ENCODE measurements at places on chromosomes 2 and 18.

DNA sequence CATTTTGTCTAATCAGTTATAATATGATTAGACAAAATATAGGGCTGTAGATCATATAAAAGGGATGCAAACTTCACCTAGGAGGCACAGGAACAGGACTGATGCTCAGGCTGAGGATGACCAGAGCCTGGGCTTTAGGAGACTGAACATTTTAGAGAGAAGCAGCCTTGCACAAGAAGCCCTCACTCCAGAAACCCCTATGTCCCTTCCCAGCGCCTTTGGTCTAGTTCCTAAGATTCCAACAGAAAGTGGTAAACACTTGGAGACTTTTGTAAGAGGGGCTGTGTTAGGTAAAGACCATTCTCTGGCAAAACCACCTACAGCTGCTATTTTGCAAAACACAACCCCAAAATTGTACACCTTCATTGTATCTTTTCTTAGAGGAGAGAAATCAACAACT lies 33.2 kb downstream of the GPATCH11 start:
- no peak for DNase-seq

DNA sequence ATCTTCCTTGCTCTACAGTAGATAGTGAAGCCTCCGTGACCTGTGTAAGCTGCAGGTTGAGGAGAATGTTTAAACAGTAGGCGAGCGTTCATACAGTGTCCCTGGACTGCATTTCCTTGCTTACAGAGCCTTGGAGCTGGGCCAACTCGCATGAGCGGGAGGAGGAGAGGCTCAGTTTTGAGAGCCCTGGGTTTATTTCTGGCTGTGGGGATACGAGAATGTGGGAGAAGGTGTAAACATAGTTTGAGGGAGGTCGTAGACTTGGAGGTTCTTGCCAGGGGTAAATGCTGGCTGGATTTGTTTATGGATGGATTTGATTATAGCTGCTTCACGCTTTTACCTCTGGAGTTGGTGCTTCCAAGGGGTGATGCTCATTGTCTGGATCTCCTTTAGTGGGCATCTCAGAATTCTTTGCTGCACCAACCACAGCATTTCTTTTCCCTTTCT lies 20.8 kb downstream of the CRIM1 start:
- peak; percentile 83 for DNase-seq

DNA sequence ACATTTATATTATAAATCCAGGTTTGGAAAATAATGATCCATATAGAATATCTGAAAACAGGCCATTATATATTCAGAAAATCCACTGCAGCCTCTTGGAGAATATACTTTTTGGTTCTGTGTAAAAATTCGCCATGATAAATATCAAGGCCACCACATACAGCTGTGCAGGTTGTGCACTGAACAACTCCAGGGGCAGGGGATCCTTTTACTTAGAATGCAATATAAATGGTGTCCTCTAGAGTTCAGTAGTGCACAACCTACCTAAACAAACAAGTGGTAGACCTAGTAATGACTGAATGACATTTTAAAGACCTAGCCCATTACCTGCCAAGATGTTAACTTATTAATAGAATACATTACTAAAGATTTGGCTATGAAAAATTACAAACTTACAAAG lies 22.4 kb downstream of the MOGAT1 start:
- no peak for DNase-seq

GRCh38 chr2:171159372-171160118 lies 1.1 kb downstream of the TLK1 start:
- peak; percentile 73 for DNase-seq

DNA sequence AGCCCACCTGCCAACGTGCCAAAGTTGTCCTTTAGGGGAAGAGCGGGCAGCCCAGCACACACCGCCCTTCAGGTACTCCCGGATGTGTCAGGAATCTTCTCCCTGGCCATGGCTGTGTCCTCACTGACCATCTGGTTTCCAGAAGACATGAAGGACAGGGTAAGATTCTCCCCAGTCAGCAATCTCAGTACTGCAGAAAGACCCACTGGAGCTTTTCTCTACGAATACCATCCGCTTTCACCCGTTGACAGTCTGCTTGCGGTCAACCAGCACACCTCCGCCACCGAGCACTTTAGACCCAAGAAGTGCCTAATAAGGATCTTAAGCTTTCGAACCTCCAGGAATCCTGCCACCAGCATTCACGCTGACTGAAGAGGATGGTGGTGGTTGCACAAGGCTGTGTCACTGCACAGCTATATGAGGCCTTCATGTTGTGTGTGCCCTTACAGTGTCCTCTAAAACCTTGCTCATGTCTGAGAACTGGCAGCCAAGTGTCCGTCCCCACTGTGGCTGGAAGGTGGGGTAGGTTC lies 42.7 kb upstream of the ITM2C start:
- no peak for DNase-seq

GRCh38 chr2:42724886-42725285 lies 39.0 kb downstream of the OXER1 start:
- DNase-seq: no peak

DNA sequence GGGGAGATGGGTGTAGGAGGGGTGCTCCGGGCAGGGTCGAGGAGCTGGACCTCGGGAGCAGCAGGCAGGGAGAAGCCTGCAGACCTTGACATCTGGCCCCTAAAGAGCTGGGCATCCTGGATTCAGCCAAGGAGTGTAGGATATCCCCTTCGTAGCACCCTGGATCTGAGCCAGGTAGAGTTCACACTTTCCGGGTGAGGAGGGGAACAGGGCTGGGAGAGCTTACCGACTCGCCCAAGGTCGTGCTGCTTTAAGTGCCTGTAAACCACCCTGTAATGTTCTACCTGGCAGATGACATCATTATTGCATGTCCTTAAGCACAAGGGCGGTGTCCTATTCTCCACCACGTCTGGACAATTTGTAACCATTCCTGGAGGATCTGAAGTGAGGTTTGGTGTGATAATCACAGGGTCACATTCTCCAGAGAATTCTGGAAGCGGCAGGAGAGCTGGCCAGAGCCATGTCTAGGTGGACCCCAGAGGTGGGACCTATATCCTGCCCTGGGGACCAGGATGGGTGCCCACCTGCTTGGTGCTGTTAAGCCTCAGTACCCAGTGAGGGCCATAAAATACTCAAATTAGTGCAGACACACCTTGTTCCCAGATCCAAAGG lies 14.6 kb downstream of the ITM2C start:
- no peak for DNase-seq

GRCh38 chr2:41966431-41966893 lies 81.4 kb upstream of the PKDCC start:
- peak; percentile 70 for DNase-seq

- DNase-seq: peak; percentile 4
Measured at GRCh38 chr2:238466243-238466756, 39.6 kb downstream of the ASB1 start.

GRCh38 chr2:113370478-113371091 lies 66.9 kb upstream of the ZNG1B start:
- peak; percentile 76 for DNase-seq

GRCh38 chr2:14675489-14675888 lies 43.0 kb downstream of the LRATD1 start:
- DNase-seq: no peak

- no peak for DNase-seq
Measured at GRCh38 chr2:55425431-55425831, 5.8 kb upstream of the CCDC88A start.

GRCh38 chr2:124626993-124627392 lies 601.9 kb downstream of the CNTNAP5 start:
- no peak for DNase-seq

DNA sequence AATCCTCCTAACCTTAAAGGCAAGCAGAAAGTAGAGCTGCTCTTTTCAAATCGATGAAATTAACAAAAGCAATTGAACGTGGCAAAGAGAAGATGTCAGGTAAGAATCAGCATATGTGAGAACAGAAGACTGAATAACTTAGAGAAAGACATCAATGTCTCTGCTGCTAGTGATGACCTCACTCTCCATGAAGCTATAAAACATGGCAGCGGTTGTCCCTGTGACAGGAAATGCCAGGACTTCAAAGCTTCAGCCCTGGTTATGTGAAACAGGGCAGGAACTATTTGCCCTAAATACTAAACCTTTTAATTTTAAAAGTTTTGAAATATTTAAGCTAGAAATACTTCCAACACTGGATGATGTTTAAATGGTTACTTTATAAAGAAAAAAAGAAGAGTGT lies 383.7 kb downstream of the XIRP2 start:
- no peak for DNase-seq

DNA sequence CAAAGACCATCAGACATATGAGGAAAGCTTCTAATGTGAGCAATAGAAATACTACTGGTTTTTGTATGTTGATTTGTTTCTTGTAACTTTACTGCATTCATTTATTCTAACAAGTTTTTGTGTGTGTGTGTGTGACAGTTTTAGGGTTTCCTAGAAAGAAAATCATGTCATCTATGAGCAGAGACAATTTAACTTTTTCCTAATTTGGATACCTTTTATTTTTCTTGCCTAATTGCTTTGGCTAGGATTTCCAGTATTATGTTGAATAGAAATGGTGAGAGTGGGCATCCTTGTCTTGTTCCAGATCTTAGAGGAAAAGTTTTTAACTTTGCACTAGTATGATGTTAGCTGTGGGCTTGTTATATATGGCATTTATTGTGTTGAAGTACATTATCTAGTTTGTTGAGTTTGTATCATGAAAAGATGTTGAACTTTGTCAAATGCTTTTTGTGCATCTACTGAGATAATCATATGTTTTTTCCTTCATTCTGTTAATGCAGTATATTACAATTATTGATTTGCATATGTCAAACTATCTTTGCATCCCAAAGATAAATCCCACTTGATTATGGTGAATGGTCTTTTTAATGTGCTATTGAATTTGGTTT lies 117.3 kb upstream of the CDC42EP3 start:
- no peak for DNase-seq

Data from testis (tissue), 5 donors.